Suppressor macrophage treated with lipopolysaccharide for 4 hours (primary cell): ENCODE measurements at places on chromosomes 6 and 20.

DNA sequence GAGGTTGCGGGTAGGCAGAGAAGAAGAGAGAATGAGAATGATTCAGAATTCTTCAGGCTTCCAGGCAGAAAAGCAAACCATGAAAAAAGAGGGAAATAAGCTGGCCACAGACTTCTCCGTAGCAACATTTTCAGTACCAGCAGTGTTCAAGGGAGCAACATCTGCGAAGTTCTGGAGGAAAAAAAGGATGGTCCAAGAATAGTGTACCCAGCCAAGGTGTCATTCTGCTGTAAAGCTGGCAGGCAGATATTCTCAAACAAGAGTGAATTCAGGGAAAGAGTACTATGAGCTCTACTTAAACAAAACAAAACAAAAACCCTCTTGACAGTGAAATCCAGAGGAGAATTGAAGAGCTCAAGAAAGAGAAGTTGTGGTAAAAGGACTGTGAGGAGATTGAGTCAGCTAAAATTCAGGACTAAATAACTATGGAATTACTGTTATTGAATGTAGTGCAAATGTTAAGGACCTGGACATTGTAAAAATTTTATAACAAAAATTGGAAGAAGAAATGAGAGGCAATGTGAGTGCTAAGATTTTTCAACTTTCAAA is 86.5 kb downstream of the ATRN start:
- DNase-seq = peak; percentile 55

DNA sequence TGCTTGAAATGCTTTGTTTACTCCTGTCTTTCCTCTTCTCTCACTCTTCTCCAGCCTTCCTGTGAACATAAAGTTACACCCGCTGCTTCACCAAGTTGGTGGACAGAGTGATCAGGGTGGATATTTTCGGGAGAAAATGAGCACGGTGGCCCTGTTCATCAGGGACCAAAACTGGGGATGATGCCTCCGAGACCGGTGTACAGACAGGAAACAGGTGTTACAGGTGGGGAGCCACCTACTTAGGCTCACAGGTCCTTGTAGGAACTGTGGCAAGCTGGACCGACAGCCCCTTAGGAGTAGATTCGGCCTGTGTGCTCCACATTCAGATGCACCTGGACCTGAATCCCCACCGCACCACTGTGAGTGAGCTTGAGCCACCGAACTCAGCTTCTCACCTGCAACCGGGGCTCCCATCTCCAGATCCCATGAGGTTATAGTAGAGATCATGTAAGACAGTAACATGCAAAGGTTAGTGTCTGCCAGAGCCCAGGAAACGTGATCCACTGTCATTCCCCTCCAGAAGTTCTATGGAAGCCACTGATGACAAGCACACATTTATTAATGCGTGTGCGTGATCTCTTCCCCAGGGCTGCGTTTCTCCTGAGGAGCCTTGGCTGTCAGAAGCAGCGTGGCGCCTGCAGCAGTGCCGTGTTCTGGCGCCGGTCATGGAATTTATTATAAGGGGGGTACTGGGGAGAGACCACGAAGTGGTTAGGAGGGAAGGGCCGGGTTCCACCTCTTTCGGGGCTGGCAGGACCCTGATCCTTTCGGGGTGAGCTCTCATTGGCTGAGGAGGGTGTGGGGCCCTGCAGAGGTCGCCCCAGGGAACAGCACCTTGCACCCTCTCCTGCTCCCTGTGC is 94.2 kb downstream of the ERMARD start:
- DNase-seq = no peak

GRCh38 chr20:55471052-55472006 is 534.0 kb downstream of the CBLN4 start:
- no peak for DNase-seq

DNA sequence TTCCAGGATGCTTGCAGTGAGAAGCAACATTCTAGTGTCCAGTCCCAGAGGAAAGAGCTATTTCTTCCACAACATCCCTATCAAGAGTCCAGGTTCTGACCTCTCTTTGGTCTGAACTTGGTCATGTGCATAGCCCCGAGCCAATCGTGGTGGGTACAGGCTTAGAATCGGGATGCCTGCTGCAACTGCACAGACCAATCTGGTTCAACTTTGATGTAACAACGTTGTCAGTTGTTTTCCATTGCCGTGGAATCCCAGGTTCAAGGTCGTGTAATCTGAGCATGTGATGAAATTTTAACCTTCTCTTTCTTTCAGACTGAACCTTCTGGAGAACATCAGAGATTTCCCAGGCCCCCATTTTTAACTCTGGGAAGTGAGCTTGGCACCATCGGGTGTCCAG is 130.5 kb downstream of the ANKRD60 start:
- DNase-seq = no peak

DNA sequence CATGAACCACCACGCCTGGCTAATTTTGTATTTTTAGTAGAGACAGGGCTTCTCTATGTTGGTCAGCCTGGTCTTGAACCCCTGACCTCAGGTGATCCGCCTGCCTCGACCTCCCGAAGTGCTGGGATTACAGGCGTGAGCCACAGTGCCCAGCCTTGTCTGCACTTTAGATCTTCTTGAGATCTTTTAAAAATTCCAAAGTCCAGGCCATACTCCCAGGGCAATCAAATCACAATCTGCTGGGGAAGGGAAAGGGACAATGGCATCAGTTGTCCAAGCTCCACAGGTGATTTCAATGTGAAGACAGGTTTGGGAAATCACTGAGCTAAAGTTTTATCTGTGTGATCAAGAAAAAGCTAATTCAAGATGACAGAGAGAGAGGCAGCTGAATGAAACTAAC is 16.9 kb downstream of the NCOA6 start:
- DNase-seq = no peak

DNA sequence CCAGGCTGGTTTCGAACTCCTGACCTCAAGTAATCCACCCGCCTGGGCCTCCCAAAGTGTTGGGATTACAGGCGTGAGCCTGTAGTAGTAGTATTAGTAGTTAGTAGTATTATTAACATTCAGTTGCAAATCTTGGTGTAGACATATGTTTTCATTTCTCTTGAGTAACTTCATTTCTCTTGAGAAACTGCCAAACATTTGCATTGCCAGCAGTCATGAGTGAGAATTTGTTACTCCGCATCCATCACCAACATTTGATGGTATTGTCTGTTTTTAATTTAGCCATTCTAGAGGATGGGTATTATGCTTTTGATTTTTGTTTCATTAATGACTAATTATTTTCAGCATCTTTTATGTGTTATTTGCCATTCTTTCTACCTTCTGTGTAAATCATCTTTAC is 1.5 kb upstream of the ERVFRD-1 start:
- DNase-seq = no peak

DNA sequence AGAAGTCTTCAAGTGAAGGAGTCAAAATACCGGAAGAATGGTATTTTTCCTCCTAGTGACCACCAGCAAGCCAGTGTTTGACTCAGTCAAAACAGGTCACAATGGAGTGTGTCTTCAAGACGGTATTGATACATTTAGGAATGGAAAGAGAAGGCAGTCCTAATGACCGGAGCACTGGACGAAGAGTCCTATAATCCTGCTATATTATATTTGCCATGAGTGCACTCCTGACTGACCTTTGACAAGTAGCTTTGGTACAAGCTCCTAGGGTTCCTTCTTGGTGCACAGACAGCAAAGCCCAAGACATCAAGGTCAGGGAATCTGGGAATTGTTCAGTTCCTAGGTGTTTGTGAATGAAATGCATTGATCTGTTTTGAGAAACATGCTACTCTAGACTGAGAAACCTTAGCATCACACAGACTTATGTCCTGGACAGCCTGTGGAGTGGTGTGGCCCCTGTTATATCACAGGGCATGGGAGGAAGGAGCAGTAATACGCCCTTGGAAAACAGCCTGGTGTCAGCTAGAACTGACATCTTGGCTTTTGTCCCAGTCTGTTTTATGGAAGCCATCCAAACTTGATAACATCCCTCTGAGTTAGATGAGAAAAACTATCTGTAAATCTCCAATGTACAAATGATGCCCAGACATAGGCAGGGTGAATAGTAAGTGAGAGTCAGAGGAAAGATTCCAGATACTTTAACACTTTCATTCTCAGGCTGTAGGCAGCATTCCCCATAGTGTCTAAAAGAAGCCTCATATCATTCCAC is 18.5 kb downstream of the NOX3 start:
- DNase-seq = no peak

DNA sequence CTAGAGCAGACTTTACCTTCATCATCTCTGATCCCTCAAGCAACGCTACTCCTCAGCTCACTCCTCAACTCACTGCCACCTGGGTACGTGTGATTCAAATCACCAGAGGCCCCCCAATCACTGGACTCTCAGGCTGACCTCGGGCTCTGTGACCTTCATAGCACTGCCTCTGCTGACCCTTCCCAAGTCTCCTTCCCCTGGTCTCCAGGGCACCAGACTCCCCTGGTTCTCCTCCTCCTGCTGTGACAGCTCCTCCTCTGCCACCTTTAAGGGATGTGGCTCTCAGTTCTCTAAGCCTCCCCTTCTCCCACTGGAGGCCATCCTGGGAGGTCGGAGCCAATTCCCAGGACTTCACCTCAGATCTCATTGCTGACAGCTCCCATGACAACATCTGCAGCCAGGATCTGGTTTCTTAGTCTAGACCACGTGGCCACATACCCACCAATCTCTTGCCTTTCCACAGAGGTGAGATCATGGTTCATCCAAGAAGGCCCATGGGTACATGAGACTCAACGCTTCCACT is 90.4 kb downstream of the NFATC2 start:
- no peak for DNase-seq

DNA sequence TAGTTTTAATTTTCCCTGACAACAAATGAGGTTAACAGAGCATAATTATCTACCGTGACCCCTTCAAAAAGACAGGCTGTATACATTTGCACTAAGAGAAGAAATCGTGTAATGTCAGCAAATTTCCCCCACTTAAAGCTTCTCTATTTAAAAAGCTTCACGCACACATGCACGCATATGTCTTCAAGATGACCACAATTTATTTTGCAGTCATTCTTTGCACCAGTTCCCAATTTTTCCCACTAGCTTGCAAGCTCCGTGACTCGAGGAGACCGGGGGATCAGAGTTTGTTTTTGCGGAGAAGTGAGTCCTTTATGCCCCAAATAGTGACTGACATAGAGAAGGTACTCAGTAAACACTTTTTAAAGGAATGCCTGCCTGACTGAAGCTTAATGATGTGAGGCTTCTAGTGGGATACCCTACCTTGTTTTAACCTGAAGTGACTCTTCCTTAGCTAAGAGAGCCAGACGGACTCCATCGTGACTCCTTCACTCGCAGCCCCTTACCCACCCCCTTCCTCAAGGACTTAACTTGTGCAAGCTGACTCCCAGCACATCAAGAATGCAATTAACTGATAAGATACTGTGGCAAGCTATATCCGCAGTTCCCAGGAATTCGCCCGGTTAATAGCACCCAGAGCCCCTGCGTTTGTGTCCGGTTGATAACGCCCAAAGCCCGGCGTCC is 9.3 kb upstream of the NQO2 start:
- DNase-seq = peak; percentile 62

DNA sequence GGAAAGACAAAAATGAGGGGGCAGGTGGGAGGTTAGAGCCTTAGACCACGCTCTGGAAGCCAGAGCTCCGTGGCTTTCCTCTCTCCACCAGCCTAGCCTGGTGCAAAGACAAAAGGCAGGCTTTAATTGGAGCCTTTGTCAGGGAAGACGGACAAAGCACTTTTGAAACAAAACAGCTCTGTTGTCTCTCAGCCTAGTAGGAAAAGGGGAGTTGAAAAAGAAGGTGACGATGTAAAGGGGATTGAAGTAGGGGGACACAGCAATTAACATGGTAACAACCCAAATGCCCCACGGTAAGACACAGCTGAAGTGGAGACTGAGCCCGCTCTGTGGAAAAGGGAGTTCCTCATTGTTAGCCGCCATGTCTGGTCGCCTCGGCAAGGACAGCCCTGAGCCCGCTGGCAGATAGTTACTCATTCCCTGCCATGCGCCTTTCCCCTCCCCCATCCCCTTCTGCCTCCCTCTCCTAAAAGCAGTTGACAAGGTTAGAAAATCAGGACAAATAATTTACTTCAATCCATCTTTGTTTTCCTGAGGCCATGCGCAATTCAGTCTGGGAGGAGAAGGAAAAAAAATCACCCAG is 93.0 kb downstream of the TCP11 start:
- DNase-seq = peak; percentile 66

- no peak for DNase-seq
Observed at GRCh38 chr20:47335251-47336128, 21.0 kb downstream of the ZMYND8 start.

GRCh38 chr6:166849749-166850183 is 106.6 kb downstream of the RNASET2 start:
- DNase-seq = no peak

- DNase-seq = peak; percentile 52
Observed at GRCh38 chr6:692356-692851, 535 bp downstream of the EXOC2 start.
